ENCODE measurements at places on chromosomes 16 and 17.

- no peak for DNase-seq
Observed at GRCh38 chr17:78038748-78039288, 80.3 kb downstream of the TNRC6C start.

DNA sequence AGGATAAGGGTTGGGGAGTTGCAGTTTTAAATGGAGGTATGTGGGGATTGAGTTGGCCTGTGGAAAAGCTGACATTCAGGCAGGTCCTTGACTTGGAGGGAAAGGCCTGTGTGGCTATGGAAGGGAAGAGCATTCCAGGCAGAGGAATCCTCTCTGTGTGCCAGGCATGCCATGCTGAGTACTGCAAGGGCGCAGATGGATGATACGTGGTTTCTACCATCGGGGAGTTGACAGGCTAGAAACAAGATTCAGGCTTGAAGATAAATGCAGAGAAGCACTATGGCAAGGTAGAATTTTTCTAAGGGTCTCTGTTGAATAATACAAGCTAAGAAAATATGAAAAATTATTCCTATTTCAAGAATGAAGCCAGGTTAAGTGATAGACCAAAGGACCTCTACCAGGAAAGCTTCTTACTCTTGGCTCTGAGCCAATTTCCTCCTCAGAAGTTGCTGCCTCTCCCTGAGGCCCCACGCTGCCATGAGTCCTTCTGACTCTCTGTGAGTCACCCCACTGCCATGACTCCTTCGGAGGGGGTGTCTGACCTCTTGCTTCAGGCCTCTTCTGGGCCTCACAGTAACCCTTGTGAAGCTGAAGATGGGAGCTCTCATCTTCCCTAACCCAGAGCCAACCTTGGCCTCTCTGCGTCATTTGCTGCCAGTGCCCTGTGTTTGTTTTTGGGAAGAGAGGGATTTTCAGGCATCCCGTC lies 75.8 kb downstream of the WNT3 start:
- no peak for DNase-seq

- DNase-seq: no peak
Observed at GRCh38 chr16:52634104-52634503, 87.2 kb upstream of the TOX3 start.

- DNase-seq: no peak
Observed at GRCh38 chr17:71503710-71504465, 616.9 kb upstream of the SOX9 start.

DNA sequence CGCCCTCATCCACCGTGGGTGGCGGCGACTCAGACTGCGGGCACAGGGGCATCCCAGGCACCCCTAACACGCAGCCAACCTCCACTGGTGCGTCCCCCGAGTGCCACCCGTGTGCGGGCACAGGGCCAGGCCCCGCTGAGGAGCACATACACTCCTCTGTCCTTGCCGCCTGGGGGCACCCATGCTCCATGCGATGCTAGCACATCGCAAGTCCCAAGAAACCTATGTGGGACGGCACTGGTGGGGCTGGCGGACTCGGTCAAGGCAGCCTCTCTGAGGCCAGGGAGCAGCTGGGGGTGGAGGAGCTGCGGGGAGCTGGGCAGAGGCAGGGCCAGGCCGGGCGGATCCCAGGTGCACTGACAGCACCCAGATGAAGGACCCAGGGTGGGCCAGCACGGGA lies 4.0 kb downstream of the ZNF598 start:
- no peak for DNase-seq

- DNase-seq: no peak
Observed at GRCh38 chr16:69600202-69600601, 34.4 kb downstream of the NFAT5 start.

- no peak for DNase-seq
Observed at GRCh38 chr17:80272366-80272765, 11.7 kb downstream of the RNF213 start.

DNA sequence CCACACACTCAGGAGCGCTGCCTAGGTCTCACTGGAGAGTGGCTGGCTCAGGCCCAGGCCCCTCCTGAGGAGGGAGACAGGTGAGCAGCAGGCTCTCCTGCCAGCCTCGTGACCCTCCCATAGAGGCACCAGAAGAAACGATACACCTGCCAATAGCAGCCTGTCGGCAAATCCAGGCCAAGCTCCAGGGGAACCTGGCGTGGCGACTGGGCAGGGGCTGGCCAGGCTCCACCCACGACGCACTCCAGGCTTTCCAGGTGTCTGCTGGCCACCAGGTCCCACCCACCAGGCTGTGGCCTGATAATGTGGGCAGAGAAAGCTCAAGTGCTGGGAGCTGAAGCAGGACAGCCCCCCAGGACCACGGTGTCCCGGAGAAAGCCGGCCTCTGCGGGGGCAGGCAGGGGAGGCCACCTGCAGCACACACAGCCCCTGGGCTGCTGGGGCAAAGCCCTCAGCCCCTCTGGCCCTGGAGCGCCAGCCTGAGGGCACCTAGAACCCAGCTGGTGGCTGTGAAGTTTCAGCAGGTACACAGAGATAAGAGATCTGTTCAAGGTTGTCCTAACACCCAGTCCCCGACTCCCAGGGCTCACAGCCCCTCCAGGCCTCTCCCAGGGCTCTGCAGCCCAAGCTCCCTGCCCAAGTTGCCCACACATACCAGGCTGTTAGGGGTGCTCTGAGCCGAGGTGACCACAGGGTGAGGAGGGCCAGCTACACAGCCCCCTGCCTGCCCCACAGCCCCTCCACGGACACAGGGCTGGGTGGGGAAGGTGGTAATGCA lies 2.4 kb downstream of the PGAP6 start:
- DNase-seq: no peak

DNA sequence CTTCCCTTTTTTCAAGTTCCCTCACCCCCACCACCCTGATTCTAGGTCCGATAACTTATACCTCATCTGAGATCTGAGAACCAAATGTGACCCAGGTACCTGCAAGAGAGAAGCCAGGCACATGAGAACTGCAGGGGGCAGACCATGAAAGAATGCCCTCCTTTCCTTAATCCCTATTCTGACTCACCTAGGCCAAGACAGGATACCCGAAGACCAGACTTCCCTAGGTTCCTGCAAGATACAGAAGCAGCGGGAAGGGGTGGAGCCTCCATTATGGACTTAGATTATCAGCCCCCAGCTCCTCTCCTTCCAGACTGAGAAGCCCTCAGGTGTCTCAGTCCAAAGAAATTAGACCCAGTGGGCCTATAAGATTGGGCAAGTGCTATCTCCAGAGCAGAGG lies 2.1 kb downstream of the KCNAB3 start:
- DNase-seq: no peak

- DNase-seq: no peak
Observed at GRCh38 chr17:13498184-13498583, 103.5 kb downstream of the HS3ST3A1 start.

DNA sequence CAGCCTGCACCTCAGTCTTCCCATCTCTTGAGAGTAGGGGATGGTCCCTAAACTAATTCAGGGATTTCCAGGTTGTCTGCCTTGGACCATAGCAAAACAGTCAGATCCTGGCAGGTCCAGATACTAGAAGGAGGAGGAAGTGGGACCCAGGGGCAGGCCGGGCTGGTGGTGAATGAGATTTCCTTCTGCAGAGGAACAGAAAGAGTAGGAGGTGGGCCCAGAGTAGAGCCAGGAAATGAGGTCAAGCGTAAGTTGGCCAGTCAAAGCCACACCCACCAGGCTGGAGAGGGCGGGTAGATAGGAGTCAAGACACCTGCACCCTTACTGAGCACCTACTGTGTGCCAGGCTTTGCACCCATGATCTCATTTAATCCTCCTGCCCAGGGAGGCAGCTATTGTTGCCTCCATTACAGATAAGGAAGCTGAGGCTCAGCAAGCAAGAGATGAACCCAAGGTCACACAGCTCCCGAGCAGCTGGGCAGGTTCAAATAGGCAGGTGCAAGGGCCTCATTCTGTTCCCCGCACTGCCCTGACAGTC lies 2.6 kb downstream of the CDH5 start:
- no peak for DNase-seq

- no peak for DNase-seq
Observed at GRCh38 chr17:2874189-2874686, 78.0 kb downstream of the RAP1GAP2 start.

DNA sequence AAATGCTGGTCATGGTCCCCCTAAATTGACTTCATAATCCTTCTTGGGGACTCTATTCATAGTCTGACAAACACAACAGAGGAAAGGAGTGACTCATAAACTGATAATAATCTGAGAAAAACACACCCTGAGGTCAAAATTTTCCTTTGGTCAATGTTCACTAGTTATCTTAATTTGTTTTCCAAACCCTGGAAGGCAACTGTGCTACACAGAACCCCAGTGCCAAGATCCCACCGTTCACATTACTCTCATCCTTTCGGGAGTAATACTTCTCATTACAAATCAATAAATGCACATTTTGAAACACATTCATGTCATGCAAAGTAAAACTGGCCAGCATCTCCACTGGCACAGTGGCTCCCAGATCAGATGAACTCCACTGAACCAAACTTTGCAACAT lies 23.2 kb downstream of the COIL start:
- DNase-seq: no peak

DNA sequence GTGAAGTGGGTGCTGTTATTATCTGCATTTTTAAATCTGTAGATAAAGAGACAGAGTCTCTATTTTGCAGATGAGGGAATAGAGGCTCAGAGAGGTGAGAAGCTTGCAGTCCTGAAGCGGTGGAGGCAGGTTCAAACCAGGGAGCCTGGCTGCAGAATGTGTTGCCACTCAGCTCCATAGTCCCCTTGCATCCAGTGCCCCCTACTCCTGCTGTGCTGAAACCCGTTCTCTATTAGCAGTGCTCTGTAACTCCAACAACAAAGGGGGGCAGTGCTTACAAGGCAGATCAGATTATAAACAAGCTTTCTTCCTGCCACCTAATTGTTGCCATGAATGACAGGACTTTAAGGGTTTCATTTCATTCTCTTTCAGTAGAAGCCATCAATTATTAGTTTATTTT lies 118.1 kb upstream of the CACNG3 start:
- no peak for DNase-seq

DNA sequence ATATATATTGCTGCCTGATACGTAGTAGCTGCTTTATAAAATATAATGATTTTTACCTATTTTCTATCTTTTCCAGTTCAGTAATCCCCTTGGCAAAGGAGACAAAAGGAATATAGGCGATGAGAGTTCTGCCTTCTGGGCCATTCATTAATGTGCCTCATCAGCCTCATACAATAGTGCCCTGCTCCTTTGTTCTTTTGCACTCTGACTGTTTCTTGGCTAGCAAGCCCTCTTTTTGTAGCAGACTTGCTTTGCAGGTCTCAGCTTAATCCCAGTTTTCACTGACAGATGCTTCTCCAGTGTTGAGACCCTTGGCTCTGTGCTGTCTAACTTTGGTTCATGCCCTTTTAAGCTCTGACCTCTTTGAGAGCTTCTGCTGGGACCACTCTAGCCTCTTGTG lies 10.4 kb downstream of the HSD17B2 start:
- DNase-seq: no peak

GRCh38 chr16:89360760-89361435 lies 129.5 kb downstream of the ANKRD11 start:
- DNase-seq: no peak

GRCh38 chr17:75289832-75290337 lies 652 bp upstream of the SLC25A19 start:
- peak; percentile 49 for DNase-seq
